Activated T-cell treated with anti-CD3 and anti-CD28 coated beads, Interleukin-2, amount 50 U/mL, for 24 hours (primary cell): ENCODE measurements at places on chromosomes 4 and X.

GRCh38 chr4:169583563-169583962 lies 28.8 kb downstream of the NEK1 start:
- peaks cover 57% of the 10 kb centered on the region for H3K36me3 ChIP-seq
- no peaks in the 10 kb centered on the region for H3K27me3 ChIP-seq
- H3K27ac ChIP-seq: no peak overlapping the region
- no peak overlapping the region for H3K4me3 ChIP-seq
- DNase-seq: no peak

DNA sequence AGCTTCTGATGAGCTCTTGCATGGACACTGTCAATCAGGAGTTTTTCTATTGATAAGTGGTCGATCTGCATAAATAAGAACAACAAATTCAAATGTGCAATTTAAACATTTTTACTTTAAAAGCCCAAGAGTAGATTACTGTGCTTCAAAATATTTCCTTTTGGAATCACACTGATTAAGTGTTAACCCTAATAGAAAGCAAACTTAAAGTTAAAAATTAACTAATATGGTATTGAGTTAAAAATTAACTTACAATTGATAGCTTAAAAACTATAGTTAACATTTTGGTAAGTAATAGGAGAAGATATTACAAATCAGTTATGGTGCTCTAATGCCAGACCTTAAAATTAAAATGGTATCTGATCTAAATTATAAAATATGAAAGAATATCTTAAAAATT lies 25.9 kb downstream of the MED14 start:
- H3K27ac ChIP-seq: no peak overlapping the region
- peaks cover 83% of the 10 kb centered on the region for H3K36me3 ChIP-seq
- H3K27me3 ChIP-seq: peaks cover 5% of the 10 kb centered on the region
- peaks cover 2% of the 10 kb centered on the region for H3K4me1 ChIP-seq

- H3K27me3 ChIP-seq: peaks cover 8% of the 10 kb centered on the region
- H3K36me3 ChIP-seq: no peaks in the 10 kb centered on the region
- no peak for DNase-seq
- H3K27ac ChIP-seq: peak overlapping the region; percentile 74
- no peak overlapping the region for H3K4me3 ChIP-seq
These were observed 5.5 kb upstream of the ANTXR2 start for GRCh38 chr4:80078346-80079092.

GRCh38 chrX:78321809-78322208 lies 5.6 kb downstream of the CYSLTR1 start:
- H3K27me3 ChIP-seq: no peaks in the 10 kb centered on the region
- peaks cover 42% of the 10 kb centered on the region for H3K4me1 ChIP-seq
- DNase-seq: no peak
- peak overlapping the region; percentile 32 for H3K4me3 ChIP-seq
